ENCODE measurements at places on chromosomes 3 and 15.

GRCh38 chr3:5799398-5799797 is 611.9 kb downstream of the EDEM1 start:
- DNase-seq = no peak

DNA sequence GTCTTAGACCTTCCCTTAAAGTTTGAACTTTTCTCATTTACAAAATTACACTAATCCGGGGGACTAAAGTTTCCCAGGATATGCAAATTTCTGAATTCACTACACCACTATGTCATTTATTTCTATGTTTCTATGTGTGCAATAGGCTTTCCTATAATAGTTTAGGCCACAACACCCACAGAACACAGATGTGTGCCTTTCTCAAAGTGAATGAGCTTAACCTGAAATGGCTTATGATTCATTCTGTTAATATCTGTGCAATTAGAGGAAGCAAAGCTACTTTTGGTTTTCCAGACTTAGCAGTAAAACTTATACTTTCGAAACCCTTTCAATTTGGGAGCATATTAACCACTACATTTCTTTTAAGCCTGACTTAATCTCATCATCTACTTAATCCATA is 748.1 kb downstream of the GBE1 start:
- no peak for DNase-seq

- no peak for DNase-seq
Observed at GRCh38 chr3:179852142-179852905, 184.4 kb downstream of the PEX5L start.

DNA sequence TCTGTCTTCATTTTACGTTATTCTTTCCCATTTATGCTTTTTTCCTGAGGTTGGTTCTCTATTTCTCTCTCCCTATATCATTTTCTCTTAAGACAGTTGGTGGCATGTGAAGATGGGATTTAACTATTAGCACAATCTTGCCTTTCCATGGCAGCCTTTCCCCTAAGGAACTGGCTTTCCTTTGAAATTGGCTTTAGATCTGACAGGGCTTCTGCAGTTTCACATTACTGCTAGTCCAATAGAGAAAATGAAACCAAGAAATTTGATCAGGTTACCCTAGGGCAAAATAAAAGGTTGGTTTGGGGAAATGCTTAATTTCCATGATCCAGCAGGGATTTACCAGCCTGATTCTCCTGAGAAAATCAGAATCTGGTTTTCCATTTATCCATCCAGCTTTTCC is 22.7 kb upstream of the CHL1 start:
- DNase-seq = no peak
